ENCODE measurements at places on chromosomes 5 and 9. TPM values are rescaled to one million over a fixed set of nuclear protein-coding genes. Genes with fewer than 3 reads are reported as not detected.

ABO gene
- 0.39 TPM for total RNA-seq

HRH2 gene
- 1.5 TPM for total RNA-seq

AGXT2 gene
- total RNA-seq, result not detected

OR1Q1 gene
- total RNA-seq, result not detected

SCGB3A2 gene
- not detected for total RNA-seq

LMBRD2 gene
- 11.3 TPM for total RNA-seq

DOCK2 gene
- 20.6 TPM for total RNA-seq

JADE2 gene
- total RNA-seq, result 9.0 TPM

NFIB gene
- total RNA-seq, result 124 TPM

FAM153A gene
- total RNA-seq, result 0.20 TPM

ANKRD20A1 gene
- total RNA-seq, result 0.89 TPM

PLCXD3 gene
- 0.10 TPM for total RNA-seq

SLC34A3 gene
- total RNA-seq, result not detected

HSPA5 gene
- total RNA-seq, result 89.9 TPM

PRUNE2 gene
- total RNA-seq, result 13.6 TPM

FBXO4 gene
- total RNA-seq, result 14.1 TPM

SPARC gene
- total RNA-seq, result 3,092 TPM

PTGER4 gene
- total RNA-seq, result 15.3 TPM

SPINK4 gene
- not detected for total RNA-seq

All from skin of body (tissue), 3 donors.